Putamen (tissue), 1 donor: ENCODE measurements at places on chromosomes 11 and 22.

DNA sequence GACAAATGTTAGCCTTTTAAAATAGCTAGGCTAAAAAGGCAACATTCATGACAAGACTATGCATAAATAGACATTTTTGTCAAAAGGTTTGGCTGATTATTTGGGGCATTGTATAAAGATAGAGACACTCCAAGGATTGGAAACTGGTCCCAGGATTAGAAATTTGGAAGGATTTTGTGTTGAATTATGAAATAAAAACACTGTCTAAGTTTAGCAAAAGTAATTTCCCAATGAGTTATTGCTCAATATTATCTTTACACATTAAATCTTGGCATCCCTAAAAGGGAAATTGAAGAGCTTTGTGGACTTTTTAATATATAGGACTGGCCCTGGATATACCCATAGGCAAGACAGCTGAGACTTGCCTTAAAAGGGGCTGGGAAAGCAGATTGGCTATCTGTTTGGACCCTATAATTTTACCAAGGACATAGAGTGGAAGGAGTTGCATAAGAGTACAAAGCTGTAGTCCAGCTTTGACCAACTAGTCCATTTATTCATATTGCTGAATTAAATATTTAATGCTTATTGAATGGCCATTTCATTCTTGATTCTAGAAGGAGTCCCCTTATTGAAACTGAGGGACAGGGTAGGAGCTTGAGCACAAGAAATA lies 382.7 kb downstream of the METTL15 start:
- no peak for DNase-seq

- no peak for DNase-seq
Measured at GRCh38 chr22:38802671-38803121, 8.8 kb upstream of the DNAL4 start.

- no peak for DNase-seq
Measured at GRCh38 chr11:62148271-62148980, 24.6 kb downstream of the INCENP start.

- DNase-seq, result no peak
Measured at GRCh38 chr11:34816698-34817213, 99.4 kb downstream of the APIP start.

- no peak for DNase-seq
Measured at GRCh38 chr22:24066260-24066659, 55.2 kb downstream of the CABIN1 start.

GRCh38 chr22:19576460-19577421 lies 52.5 kb upstream of the CLDN5 start:
- DNase-seq, result no peak

- no peak for DNase-seq
Measured at GRCh38 chr22:32706149-32706548, 95.4 kb upstream of the TIMP3 start.

GRCh38 chr11:14422052-14422813 lies 63.2 kb upstream of the RRAS2 start:
- DNase-seq, result no peak

- DNase-seq, result no peak
Measured at GRCh38 chr11:117633976-117634755, 162.8 kb downstream of the DSCAML1 start.

DNA sequence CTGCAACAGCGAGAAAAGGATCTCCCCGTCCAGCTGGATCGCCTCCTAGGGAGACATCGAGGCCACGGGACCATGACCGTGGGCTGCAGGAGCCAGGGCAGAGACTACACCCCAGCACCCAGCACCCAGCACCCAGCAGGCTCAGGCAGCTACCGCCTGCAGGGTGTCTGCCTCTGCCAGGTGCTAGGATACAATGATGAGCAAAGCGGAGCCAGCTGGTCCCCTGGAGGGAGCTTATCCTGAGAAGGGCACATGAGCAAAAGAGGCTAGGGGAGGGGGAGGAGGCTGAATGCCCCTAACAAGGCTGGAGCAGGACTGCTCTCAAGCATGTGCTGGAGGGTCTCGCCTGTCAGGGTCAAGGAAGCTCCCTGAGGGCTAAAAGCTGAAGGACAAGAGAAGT lies 4.8 kb upstream of the CASTOR1 start:
- DNase-seq, result no peak

DNA sequence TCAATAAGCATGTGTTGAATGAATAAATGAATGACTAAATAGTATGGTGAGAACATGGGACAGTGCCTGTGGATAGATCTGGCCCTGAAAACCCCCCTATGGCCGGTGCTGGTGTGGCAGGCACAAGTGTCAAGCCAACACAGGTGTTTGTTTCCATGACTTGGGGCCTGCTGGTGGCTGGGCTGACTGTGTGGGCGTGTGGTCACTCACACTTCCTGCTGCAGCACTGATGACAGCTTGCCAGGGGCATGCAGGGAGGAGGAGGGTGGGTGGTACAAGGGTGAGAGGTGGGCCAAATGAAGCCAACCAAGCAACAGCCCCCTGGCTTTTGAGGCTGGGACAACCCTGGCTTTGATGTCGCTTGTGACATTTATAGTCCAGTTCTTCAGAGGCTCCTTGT lies 30.3 kb upstream of the ABCC8 start:
- no peak for DNase-seq

DNA sequence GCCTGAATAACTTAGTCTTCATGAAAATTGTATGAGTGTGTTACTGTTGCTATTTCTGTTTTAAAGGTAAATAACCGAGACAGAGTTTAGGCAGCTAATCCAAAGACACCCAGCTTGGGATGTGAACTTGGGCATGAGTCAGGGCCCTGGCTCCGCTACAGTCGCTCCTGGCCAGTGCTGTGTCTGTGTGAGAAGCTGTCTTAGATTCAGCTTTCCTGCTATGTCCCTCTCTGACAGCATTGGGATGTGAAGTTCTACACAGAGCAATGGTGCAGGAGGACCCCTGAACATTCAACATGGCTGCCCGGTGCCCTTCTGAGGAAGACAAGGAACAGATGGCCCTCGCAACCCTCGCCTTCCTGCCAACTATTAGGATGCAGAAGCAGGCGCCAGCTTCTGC lies 49.4 kb downstream of the GALNT18 start:
- no peak for DNase-seq
